NCI-H1092 (cell line): ENCODE measurements at places on chromosomes 12 and 14.

- DNase-seq = no peak
Measured at GRCh38 chr14:59195912-59196311, 7.4 kb downstream of the DAAM1 start.

DNA sequence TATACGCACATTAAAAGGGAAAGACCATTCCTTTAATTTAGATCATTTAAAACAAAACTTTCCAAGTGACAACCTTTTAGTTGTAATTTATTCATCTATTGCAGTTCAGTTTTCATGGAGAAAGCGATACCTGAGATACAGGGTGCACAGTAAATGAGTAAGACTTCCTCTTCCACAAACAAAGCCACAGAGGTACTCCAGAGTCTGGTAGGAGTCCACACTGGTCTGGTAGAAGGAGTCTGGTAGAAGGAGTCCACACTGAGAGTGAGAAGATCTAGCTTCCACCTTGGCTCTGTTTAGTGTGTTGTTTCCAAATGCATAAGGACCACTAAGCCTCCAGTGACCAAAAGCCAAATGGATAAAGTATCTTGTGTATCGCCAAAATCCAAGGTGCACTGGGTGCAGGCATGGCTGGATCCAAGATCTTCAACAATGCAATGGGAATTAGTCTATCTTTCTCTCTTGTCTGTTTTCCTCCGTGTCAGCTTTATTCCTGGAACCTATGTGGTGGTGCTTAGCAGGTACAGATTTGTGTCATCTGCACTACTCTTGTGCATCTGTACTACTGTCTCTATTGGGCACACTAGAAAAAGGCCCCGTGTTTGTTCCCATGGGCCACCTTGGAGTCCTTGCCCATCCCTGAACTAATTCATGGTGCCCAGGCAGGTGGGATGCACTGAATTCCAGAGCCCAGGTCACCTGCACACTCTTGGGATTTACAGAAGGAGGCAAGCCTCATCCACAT is 331.1 kb downstream of the BCL11B start:
- no peak for DNase-seq

GRCh38 chr14:81406863-81407262 is 6.7 kb upstream of the STON2 start:
- DNase-seq = no peak

GRCh38 chr12:20140751-20141150 is 227.6 kb upstream of the PDE3A start:
- DNase-seq = no peak

DNA sequence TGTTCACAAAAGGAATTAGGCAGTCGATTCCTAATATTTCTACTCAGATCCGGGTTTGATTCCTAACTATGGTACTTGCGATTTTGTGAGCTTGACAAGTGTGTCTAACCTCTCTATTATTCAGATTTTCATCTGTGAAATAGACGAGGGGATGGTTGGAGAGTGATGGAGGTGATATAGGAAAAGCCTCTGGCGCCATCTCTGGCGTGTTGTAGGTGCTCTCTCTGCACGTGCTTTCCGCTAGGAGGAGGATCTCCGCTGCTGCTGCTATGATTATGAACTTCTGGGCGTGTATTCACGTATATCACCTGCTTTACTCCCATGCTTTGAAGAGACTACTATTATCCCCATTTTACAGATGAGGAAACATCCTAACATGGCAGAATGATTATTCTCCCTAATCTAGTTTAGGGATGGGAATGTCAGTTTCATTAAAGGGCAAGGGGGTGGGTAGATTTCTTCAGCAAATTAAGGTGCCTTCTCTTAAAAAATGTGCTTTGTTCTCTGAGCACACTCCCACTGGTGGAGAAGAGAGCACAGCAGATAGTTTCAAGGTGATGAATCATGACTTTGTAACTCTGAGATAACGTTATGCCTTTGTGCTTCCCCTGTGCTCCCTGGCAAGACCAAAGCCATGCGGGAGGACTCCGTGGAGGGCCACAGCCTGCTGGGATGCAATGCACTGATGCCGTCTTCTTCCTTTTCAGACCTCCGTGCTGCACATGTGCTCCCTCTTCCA is 97.1 kb downstream of the PRIMA1 start:
- no peak for DNase-seq

- DNase-seq = no peak
Measured at GRCh38 chr14:98959410-98959809, 312.6 kb downstream of the BCL11B start.

DNA sequence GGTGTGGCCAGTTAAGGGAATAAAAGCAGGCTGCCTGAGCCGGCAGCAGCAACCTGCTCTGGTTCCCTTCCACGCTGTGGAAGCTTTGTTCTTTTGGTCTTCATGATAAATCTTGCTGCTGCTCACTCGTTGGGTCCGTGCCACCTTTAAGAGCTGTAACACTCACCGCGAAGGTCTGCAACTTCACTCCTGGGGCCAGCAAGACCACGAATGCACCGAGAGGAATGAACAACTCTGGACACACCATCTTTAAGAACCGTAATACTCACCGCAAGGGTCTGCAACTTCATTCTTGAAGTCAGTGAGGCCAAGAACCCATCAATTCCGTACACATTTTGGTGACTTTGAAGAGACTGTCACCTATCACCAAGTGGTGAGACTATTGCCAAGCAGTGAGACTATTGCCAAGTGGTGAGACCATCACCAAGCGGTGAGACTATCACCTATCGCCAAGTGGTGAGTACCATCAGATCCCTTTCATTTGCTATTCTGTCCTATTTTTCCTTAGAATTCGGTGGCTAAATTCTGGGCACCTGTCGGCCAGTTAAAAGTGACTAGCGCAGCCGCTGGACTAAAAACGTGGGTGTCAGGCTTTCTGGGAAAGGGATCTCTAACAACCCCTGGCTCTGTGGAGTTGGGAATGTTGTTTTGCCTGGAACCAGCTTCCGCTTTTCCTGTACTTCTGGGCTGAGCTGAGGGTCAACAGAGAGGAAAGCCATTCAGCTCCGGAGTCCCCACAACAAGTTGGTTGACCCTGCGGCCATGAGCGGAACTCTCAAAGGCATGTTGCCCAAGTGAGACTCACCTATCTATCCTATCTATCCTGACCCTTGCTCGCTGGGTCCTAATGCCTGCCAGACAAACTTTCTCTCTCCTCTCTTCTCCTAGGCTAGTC is at the start of gene DHRS2:
TSS of gene DHRS2 (plus strand) at position 48 of the 895 bp plus-strand sequence. CDS start 2,501 bp downstream, outside the sequence.
- DNase-seq = no peak
